Activated naive CD8-positive, alpha-beta T cell treated with anti-CD3 and anti-CD28 coated beads for 36 hours (primary cell): ENCODE measurements at places on chromosomes 6 and 20.
A peak's percentile ranks its signal among the peaks of the same experiment; 100 is the strongest.

GRCh38 chr6:1789092-1789491 lies 179.4 kb downstream of the FOXC1 start:
- no peak for DNase-seq

DNA sequence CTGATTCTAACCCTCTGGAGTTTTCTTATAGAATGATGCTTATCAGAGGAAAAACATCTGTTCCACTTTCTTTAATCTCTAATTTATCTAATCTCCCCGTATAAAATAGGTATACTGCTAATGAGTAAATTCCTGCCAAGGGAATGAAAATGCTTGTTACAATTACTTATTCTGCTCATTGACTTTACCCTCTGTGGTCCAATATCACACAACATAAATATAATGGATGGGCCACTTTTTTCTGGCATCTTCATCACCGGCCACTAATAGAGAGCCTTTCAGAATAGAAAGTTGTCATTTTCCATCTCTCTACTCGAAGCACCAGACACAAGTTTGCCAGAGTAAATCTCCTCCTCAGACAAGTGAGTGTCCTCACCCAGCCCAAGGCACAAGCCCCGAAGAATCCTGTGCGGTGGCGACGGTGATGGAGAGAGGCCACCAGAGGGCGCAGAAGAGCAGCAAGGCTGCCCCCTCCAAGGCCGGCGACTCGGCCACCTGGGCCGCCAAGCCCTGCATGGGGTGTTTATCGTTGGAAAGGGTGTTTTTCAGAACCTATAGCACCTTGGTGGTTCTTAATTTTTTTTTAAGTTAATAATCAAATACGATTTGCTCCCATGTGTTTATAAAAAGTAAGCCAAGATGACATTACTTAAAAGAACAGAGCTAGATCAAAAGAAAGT lies 212.9 kb upstream of the ARID1B start:
- DNase-seq, result peak; percentile 70

DNA sequence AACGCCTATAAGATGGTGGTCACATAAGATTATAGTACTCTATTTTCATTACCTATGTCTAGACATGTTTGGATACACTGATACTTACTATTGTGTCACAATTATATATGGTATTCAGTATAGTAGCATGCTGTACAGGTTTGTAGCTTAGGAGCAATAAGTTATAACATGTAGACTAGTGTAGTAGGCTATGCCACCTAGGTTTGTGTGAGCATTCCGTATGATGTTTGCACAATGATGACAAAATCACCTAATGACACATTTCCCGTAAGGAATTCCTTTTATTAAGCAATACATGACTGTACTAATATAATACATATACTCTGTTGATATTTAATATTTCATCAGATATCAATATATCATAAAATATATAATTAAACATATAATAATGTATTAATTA lies 540.7 kb downstream of the BMP2 start:
- no peak for DNase-seq

DNA sequence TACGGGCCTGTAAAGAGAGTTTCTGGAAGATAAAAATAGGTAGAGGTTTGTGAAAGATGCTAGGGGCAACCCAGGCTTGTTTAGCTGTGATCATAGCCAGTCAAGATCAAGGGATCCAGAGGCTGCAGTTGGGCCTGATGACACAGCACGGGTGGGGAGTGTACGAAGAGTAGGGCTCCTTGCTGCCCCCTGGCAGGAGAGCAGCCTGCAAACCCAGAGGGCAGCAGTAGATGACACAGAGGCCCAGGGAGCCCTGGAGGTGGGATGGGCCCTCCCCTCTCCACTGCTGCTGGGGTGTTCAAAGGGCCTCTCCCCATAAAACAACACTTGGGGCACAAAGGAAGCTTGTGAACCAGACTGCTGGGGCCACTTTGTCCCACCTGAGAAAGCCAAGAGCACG lies 47.2 kb downstream of the VEGFA start:
- peak; percentile 30 for DNase-seq

- no peak for DNase-seq
Measured at GRCh38 chr6:148617530-148617929, 129.3 kb upstream of the UST start.
